Naive B cell (primary cell): ENCODE measurements at places on chromosomes 4 and X.

- DNase-seq, result no peak
Measured at GRCh38 chr4:82493721-82494425, 63.5 kb downstream of the ENOPH1 start.

GRCh38 chr4:81747242-81747930, 275.7 kb upstream of the RASGEF1B start:
- DNase-seq, result peak; percentile 17

- no peak for DNase-seq
Measured at GRCh38 chr4:106364282-106364681, 4.3 kb downstream of the GIMD1 start.

GRCh38 chr4:16231570-16232245, 5.4 kb upstream of the TAPT1 start:
- no peak for DNase-seq

DNA sequence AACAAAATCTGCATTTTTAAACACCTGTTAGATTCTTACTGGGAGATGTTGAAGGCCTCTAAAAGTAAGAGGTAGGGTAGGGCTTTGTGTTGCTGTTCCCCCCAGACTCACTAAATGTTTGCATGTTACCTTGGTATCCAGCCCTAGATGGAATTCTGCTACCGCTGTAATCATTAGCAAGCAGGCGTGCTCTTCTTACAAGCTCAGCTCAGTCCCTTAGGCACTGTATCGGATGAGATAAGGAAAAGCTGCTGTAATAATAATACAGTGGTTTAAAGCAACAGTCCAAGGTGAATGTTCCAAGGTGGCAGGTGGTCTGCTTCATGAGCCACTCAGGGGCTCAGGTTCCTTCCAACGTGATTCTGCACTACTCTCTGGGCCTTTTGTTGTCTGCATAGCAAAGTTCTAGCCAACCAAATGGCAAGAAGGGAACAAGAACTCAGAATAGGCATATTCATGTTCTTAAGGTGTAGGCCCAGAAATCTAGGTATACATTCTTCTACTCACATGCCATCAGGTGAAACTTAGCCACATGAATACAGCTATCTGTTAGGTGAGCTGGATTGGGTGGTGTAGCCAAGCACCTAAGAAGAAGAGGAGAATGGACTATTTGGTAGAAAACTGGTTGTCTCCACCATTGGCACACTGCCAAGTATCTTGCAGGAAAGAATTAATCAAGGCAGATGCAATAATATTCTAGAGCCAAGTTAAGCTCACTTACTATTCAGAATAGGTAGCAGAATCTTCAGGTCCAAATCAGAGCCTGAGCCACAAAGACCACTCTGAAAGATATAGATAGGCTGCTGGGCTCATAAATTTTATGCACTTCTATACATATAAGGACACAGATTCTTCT, 46.0 kb downstream of the COQ2 start:
- no peak for DNase-seq

DNA sequence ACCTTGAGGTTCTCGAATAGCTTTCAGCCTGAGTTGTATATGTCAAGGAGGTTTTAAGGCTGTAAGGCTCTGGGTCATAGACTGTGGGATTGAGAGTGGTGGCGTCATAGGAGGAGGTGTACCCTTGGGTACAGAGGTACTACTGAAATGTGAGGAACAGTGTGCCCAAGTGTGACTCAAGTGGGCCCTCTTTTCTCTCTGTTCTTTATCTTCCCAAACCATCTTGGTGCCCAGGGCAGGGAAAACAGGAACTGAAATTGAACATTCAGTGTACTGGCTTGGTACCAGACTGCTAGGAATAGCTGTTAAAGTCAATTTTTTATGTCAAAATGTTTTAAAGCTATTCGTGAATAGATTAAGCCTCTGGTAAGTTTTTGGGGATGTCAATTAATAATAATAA, 136.2 kb upstream of the RPS6KA3 start:
- no peak for DNase-seq

DNA sequence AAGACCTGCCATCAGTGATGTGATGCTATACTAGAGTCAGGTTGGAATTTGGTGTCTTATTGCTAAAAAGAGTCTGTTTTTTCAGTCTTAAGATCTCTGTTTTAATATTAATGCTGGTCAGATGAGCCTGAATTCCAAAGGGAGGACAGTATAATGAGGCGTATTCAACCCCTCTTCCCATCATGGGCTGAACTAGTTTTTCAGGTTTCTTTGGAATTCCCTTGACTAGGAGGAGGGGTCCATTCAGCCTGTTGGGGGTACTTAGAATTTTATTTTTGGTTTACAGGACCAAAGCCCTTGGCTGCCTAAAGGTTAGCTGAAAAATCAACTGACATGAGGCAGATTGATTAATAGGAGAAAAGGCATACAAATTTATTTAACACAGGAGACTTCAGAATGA, 24.1 kb upstream of the PI4K2B start:
- DNase-seq, result no peak
